Stimulated activated naive CD4-positive, alpha-beta T cell treated with Interleukin-2 at 50 U/mL for 16 hours (primary cell): ENCODE measurements at places on chromosomes 2 and 18.

GRCh38 chr2:175630280-175631244 is 371.5 kb downstream of the LNPK start:
- no peak for DNase-seq

- DNase-seq, result no peak
Measured at GRCh38 chr2:122422384-122422991, 667.0 kb downstream of the TSN start.

DNA sequence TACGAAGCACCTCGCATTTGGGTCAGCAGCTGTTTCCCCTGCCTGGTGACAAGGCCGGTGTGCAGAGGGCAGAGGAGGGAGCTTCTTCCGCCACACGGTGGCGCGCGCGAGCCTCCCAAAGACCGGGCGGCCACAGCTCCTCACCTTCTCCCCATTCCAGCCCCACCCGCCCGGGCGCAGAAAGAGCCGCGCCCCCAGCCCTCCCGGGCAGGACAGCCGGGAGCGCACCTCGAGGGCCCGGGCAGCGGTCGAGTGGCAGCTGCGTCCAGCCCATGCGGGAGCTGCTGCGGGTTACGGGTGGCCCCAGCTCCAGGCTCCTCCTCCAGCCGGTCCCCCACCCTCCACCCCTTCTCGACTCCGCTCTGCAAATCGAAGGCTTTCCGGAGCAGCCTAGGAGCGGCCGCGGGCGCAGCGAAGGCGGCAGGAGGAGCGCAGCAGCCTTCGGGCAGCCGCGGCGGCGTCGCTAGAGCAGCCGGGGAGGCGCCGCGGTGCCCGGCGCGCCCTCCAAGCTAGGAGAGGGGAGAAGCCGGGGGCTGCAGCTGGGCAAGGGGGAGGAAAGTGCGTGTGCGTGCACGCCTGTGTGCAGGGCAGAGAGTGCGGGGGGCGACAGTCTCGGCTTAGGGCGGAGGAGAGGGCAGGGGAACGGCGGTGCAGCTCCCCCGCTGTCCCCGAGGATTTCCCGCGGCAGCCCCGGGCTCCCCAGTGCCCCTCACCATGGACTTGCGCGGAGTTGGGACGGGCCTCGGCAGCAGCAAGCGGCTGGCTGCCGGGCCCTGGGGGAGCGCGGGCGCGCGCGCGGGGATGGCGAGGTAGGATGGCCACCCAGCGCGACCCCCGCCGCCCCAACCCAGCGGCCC is at the start of gene CCDC85A:
TSS of gene CCDC85A (plus strand) at position 348 of the 857 bp plus-strand sequence. CDS start 635 bp downstream, outside the sequence.
- peak; percentile 22 for DNase-seq

- DNase-seq, result no peak
Measured at GRCh38 chr2:112993831-112994230, 11.4 kb upstream of the IL36A start.

- DNase-seq, result no peak
Measured at GRCh38 chr2:176466918-176467452, 197.7 kb downstream of the MTX2 start.

DNA sequence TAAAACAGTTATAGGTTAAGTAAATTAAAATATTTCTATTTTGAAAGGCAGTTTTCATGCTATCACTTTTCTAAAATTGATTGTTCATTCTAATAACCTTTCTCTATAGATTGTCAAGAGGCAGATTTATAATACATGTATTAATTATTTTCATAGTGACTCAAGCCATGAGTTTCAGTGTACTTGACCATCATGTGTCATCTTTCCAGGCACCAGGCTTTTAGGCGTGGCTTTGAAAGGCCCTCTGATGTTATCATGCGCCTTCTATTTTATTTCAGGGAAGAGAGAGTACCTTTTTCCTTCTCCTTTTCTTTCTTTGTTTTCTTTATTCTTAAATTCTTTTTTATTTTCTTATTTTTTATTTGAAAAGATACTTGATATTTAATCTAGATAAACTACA is 128.3 kb upstream of the ETAA1 start:
- no peak for DNase-seq

GRCh38 chr18:50312296-50313030 is 25.0 kb upstream of the CXXC1 start:
- DNase-seq, result no peak

DNA sequence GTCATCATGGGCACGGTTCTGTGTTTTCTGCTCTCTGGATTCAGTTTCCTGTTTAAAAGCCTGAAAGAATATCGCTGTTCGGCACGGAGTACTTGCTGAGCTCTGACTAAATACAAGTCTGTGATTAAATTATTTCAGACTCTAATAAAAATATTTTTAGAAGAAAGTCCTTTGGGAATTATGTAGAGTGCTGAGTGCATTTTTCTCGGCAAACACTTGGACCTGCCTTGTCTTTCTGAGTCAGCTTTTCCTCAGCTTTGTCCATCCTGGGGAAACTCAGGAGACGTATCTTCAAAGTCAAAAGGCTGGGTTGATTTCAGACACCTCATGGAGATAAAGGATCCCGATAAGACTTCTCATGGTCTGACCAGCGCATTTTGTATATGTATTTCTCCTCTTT is 45.9 kb downstream of the IL1R2 start:
- DNase-seq, result no peak

DNA sequence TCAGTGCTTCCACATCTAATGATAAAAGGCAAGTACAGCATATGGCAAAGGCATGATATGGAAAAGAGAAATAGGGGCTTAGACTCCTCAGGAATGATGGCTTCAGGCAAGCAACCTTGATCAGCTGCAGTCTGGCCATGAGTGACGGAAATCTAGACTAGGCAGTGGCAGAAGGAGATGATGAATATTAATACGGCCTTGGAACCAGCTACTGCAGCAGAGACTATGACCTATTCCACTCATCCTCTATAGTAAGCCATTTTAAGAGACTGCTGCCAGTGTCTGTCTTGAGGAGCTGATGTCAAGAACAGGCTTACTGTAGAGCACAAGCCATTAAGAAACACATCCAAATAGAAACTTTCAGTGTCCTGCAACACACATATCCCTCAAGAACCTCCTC is 23.7 kb downstream of the ASXL2 start:
- DNase-seq, result no peak

- peak; percentile 61 for DNase-seq
Measured at GRCh38 chr2:203934041-203934492, 2.5 kb upstream of the ICOS start.

GRCh38 chr2:213007290-213007838 is 144.0 kb downstream of the IKZF2 start:
- no peak for DNase-seq

GRCh38 chr2:30900381-30900780 is 93.1 kb upstream of the CAPN13 start:
- no peak for DNase-seq

- no peak for DNase-seq
Measured at GRCh38 chr2:217911283-217912097, 91.3 kb downstream of the TNS1 start.

GRCh38 chr2:69554981-69555380 is 88.6 kb downstream of the AAK1 start:
- DNase-seq, result no peak

GRCh38 chr2:129050101-129050500 is 731.4 kb upstream of the HS6ST1 start:
- DNase-seq, result no peak

- peak; percentile 38 for DNase-seq
Measured at GRCh38 chr2:70919672-70920366, 15.9 kb upstream of the ATP6V1B1 start.

DNA sequence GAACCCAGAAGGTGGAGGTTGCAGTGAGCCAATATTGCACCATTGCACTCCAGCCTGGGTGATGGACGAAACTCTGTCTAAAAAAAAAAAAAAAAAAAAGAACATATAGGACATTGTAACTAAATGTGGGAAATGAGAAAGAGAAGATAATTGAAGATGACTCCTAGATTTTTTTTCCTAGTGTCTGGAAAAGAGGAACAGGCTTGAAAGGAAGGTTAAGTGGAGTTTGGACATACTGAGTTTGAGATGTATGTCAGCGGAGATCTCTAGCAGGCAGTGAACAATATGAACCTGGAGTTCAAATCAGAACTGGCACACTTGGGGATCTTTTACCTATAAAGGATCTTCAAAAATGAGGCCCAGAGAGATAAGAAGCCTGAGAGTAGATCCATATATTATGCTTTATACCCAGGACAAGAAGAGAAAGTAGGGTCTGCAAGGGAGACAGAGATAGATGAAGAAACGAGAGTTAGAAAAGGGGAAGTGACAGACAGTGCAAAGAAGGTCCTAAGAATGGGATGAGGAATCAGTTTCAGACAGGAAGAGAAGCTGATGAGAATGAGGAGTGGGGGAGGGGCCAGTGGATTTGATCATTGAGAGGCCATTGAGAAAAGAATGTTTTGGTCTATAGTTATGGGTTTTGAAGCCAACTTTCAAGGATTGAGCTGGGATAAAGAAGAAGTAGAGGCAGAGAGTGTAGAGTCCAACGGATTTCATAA is 46.9 kb upstream of the CD28 start:
- DNase-seq, result no peak

DNA sequence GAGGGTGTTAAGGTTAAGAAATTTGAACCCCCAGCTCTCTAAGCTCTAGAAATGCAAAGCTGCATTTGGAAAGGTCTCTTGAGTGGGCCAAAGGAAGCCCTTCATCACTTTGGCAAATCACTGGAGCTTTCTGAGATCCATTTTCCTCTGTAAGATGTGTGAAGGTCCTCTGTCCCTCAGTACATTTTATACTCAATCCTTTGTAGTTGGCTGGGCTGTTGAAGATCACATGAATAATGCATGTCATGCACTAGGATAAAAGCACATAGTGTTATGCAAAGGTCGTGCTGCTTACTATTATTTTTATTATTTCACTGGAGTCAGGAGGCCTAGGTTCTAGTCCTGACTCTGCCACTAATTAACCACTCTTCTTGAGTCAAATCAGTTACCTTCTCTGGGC is 124.9 kb downstream of the FSHR start:
- no peak for DNase-seq

- no peak for DNase-seq
Measured at GRCh38 chr2:80351231-80351630, 46.7 kb upstream of the LRRTM1 start.

DNA sequence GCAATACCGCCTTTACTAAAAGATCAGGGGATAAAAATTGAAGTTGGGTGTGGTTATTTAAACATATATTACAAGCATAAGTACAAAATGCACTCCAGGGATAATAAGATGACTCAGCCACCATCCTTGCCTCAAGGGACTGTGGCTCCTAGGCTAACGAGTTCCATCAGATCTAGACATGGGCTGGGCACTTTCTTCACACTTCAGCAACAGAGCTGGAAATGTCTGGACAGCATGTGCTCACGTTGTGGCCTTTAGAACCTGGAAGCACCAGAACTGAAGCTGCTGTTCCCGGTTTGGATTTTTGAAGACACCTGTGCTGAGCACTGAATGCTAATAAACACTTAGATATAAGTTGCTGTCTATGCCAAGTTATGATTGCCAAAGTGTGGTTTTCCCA is 384.2 kb upstream of the SALL3 start:
- no peak for DNase-seq

DNA sequence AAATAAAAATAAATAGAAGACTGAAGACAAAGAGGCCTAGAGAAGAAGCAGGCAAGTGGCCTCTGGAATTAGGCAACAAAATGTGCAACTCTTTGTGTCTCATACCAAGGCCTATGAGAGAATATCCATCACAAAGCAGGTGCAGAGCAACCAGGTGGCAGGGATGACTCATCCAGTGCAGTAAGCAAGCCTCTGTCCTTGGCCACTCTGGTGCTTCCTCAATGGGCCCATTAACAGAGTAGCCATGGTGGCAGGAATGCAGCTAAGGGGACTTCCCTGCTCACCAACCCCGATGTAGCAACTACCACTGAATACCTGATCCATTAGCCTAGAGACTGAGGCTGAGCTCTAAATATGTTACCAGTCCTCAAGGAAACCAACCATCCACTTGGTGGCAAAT is 11.0 kb upstream of the EPG5 start:
- no peak for DNase-seq

DNA sequence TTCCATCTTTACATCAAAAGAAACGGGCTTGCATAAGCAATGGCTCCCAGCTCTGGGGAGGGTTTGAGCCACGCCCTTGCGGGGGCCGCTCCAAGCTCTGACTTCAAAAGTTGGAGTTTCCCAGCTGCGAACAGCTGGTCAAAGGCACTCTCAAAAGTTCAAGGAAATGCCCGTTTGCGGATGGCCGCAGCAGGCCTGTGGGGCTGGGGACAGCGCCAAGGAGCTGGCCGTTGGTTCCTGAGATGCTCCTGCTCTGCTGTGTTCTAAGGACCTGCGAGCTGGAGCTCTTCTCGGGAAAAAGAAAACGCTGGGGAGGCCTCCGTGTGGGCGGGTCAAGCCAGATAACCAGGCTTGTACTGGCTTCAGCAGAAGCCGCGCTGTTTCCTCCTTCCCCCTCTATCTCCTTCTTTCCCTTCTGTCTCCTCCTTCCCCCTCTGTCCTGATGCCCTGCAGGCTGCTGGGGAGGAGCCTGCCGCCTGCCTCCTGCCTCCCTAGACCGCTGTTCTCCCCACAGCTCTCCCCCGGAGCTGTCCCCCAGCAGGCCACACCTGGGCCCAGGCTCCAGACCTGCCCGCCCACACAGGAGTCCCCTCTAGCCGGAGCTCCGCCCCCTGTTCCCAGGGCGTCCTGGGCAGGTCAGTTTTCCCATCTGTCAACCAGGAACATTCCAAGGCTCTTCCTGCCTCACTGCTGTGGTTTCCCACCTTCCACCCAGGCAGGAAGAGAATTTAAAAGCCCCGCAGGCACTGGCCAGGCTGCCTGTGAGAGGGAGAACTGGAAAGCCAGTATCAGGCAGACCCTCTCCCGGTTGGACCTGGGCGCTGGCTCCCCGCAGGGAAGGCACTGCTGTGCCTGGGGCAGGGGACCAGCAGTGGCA is 14.1 kb downstream of the KLF11 start:
- no peak for DNase-seq

- DNase-seq, result no peak
Measured at GRCh38 chr18:77082316-77082955, 50.1 kb downstream of the MBP start.

DNA sequence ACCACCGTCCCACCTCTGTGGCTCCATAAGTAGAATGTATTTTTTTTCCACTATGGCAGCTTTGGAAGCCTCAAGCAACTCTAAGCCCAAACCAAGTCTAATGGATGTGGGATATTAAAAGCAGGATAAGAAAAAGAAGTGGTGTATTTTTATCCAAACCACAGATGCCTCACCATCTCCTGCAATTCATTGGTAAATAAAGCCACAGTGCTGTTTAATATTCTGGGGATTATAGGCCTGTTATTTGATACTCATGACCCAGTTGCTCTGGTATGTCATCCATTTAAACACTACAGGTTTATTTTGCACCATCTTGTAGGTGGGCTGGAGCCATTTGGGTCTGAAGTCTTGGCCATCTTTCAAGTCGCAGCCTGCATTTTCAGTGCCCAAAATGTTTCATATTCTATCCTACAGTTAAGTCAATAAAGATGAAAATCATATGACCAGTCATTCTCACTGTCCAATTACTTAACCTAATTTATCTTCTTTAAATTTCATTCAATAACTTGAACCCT is 279.5 kb upstream of the EPHA4 start:
- no peak for DNase-seq

GRCh38 chr18:48943736-48944527 is 6.8 kb downstream of the SMAD7 start:
- DNase-seq, result no peak
